ENCODE measurements at places on chromosomes 3 and 15. TPM values are rescaled to one million over a fixed set of nuclear protein-coding genes. Genes with fewer than 3 reads are reported as not detected.

NME9 gene
- not detected for total RNA-seq

XIRP1 gene
- total RNA-seq = not detected

CD276 gene
- 69.2 TPM for total RNA-seq

PATL2 gene
- total RNA-seq = 0.10 TPM

GRCh38 chr3:7518456-7518855 is 657.5 kb downstream of the GRM7 start:
- DNase-seq = no peak

DNA sequence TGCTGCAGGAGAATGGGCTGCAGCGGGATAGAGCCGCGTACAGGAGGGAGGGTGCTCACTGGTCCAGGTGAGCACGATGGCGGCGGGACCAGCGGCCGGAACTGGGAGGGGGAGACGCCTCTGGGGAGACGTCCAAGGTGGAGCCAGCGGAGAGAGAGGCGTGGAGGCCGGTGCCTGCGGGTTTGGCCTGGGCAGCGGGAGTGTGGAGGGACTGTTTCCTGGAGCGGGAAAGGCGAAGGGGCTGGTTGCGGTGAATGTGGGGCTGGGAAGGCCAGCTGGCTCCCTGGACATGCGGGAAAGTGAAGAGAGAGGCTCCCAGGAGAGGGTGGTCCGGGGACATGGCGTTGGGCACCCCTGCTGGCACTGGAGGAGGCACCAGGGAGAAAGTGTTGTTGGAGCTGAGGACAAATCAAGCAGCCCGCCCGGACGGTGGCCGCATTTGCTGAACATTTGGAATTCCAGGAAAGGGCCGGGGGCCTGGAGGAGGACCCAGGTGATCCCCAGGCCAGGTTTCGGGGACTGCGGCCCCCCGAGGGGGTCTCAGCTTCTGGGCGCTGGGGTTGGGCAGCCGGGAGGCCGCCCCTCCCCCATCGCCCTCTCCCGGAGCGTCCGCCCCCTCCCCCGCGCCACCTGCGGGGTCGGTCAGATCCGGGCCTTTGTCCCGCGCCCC is 34.3 kb downstream of the DNAJB8 start:
- no peak for DNase-seq

- DNase-seq = no peak
Observed at GRCh38 chr3:193719735-193720134, 126.7 kb downstream of the OPA1 start.

DNA sequence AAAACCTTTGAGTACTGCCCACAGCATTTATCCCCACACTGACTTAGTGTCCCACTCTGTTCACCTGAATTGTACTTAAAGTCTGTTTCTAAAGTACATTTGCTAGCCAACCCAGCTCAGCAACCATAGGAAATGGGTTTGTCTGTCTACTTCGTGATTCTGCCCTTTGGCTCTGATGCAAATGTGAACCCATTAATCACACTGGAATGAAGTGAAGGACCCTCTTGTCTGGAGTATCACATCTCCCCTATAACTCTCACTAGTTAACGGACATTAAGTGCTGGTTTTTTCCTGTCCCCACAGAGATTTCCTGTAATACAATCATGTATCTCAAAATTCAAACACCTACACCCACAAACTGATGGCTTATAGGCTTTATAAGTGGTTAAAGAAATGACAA is 20.5 kb downstream of the EID1 start:
- DNase-seq = no peak

- no peak for DNase-seq
Observed at GRCh38 chr15:86235667-86236066, 156.0 kb downstream of the AGBL1 start.

DNA sequence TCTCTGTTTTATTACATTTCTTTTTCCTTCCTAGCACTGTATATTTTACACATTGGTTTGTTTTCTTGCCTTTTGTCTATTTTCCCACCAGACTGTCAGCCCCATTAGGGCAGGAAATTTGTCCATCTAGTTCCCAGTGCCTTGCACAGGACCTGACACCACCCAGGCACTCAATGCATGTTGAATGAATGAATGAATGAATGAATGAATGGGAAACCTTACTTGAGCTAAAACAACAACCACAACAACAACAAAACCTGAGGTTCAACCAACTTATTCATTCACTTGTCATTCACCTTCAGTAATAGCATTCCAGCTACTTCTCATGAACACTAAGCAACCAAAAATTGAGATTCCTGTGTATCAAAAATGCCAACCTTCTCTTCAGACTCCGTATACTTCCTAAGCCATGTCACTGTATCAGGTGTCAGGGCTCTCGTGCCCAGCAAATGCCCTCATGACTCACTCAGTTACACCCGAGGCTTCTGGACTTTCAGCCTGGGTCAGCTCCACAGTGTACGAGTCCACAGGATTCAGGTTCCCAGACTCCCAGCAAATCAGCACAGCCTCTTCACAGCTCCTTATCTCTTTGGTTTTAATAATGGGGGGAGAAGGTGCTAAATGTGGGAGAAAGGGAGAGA is 37.3 kb downstream of the FSD2 start:
- DNase-seq = peak; percentile 32

GRCh38 chr15:83210619-83211018 is 3.0 kb upstream of the HDGFL3 start:
- peak; percentile 17 for DNase-seq
